NCI-H1930 (cell line): ENCODE measurements at places on chromosomes 6 and 20.

- no peak for DNase-seq
Measured at GRCh38 chr6:169189686-169190085, 64.0 kb downstream of the THBS2 start.

DNA sequence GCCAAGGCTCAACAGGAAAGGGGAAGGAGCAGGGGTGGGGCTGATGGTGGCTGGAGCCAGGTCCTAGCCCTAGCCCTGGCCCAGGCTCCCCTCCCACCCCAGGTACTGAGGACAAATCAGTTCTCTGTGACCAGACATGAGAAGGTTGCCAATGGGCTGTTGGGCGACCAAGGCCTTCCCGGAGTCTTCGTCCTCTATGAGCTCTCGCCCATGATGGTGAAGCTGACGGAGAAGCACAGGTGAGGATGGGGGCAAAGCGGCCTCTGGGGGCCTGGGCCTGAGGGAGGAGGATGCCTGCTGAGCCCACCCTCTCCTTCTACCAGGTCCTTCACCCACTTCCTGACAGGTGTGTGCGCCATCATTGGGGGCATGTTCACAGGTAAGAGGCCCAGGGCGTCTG lies 15.0 kb downstream of the ERGIC3 start:
- no peak for DNase-seq

- DNase-seq: no peak
Measured at GRCh38 chr6:2197177-2197671, 48.2 kb downstream of the GMDS start.

DNA sequence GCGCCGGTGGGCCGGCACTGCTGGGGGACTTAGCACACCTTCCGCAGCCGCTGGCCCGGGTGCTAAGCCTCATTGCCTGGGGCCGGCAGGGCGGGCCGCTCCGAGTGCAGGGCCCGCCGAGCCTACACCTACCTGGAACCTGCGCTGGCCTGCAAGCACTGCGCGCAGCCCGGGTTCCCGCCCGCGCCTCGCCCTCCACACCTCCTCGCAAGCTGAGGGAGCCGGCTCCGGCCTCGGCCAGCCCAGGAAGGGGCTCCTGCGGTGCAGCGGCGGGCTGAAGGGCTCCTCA lies 10.7 kb upstream of the MPC1 start:
- DNase-seq: no peak

DNA sequence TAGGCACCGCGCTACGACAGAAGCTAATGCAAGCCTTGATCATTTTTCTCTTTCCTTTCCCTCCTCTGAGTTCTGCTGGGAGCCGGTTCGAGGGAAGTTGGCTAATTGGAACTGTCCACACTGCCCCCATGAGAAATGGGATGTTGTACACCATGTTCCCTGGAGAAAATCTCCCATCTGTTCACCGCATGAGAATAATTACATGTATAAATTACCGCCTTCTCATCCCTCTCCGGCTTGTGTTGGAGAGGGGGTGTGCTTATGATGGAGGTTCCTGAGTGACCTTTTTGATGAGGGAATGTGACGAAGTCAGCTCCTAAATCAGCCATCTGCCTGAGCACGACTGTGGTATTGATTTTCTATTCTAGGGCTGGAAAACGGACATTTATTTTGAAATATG lies 320.2 kb upstream of the SULF2 start:
- DNase-seq: no peak

DNA sequence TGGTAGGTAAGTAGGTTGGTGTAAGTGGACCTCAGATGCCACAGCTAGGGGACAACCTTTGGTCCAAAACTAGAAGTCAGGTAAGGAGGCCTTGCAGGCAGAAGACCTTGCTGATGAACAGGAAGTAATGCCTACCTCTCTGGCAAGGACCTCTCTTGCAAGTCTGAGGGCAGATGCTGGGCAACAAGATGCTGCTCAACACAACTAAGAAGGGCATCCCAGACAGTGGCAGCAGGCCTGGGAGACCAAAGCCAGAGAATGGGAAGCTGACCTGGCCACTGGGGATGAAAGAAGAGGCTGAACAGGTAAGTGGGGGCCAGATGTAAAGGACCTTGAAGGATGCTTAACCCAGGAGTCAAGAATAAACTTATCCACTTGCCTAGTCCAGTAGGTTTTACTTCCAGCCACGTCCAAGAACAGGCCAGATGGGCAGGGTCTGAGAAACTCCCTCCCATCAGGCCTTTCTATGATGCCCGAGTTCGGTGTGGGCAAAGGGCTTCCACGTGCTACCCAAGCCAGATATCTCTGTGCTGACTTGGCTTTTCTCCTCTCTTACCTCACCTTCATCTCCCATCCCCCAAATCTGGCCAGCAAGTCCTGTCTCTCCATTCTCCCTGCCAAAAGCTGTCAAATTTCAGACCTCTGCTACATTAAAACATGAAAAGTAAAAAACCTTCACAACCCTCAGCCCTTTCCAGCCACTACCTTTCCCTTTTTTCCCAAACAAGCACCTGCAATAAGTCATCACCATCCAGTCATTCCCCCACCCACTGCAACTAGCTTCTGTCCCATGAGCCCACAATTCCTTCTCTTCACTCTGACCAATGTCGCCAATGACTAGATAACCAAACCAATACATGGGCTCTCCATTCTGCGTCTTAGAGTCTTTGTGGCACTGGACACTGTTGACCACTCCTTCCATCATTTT lies 11.5 kb upstream of the PLCG1 start:
- no peak for DNase-seq

DNA sequence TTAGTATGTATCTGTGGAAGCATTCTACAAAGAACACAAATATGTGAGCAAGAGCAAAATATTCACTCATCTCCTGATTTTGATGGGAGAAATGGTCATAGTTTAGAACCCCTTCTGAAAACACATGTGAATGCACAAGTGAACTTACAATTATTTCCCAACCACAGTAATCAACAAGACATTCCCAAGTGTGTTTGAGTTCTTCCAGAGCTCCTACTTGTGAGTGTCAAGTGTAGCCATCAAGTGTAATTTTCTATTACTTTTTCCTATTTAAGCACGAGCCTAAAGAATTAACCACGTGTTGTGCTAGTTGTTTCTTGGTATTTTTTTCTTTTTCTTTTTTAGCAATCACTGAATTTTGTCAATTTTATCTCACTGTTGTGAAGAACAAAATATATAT lies 402.3 kb downstream of the NKAIN2 start:
- DNase-seq: no peak

- DNase-seq: no peak
Measured at GRCh38 chr6:137933696-137934095, 66.6 kb downstream of the TNFAIP3 start.

GRCh38 chr6:111804627-111805235 lies 68.5 kb downstream of the FYN start:
- DNase-seq: no peak

DNA sequence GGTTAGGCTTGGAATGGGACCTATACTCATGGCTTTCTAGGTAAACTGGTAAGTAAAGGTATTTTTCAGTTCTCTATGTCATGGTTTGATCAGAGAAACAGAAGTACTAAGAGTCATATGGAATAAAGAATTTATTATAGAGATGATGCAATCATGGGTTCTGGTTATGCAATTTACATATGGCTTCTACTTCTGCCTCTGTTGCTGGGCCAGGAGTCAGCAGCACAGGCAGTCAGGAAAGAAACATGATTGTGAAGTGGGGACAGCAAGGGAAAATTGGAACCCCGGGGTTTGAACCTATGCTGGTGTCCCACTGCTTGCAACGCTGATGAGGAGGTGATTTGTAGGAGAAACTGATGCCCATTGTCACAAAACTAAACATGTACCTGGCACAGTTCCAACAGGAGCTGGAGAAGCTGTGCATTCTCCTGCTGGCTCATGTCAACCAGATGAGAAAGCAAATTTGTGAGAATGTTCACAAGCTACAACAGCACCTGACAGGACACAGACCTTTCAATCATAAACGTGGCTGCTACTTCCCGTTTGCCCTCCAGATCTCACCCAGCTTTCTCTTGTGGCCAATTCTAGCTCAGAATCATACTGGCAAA lies 887.1 kb downstream of the TFAP2A start:
- no peak for DNase-seq

- no peak for DNase-seq
Measured at GRCh38 chr6:132872923-132873322, 58.6 kb downstream of the RPS12 start.
